ENCODE measurements at places on chromosomes 13 and 19. TPM values are rescaled to one million over a fixed set of nuclear protein-coding genes. Genes with fewer than 3 reads are reported as not detected.
A peak's percentile ranks its signal among the peaks of the same experiment; 100 is the strongest.

MAST1 gene
- total RNA-seq, result 0.13 TPM

CYP4F8 gene
- total RNA-seq, result not detected

MBD3L2 gene
- total RNA-seq, result not detected

CPT1C gene
- 24.7 TPM for total RNA-seq

CGB2 gene
- total RNA-seq, result not detected

GRCh38 chr13:64819081-64819480, 2411.1 kb downstream of the PCDH9 start:
- H3K27me3 ChIP-seq, result no peaks in the 10 kb centered on the region
- no peak overlapping the region for H3K4me3 ChIP-seq
- H3K36me3 ChIP-seq, result no peaks in the 10 kb centered on the region
- DNase-seq, result peak; percentile 20
- H3K4me1 ChIP-seq, result peaks cover 3% of the 10 kb centered on the region
- H3K27ac ChIP-seq, result no peak overlapping the region

GRCh38 chr13:56755181-56755935, 385.4 kb upstream of the PRR20A start:
- H3K27me3 ChIP-seq, result no peaks in the 10 kb centered on the region
- peak overlapping the region; percentile 7 for H3K27ac ChIP-seq
- peaks cover 4% of the 10 kb centered on the region for H3K4me1 ChIP-seq
- peak; percentile 84 for DNase-seq
- H3K36me3 ChIP-seq, result no peaks in the 10 kb centered on the region

GRCh38 chr13:27650312-27650711, 28.6 kb downstream of the POLR1D start:
- H3K36me3 ChIP-seq, result peaks cover 7% of the 10 kb centered on the region
- H3K27me3 ChIP-seq, result no peaks in the 10 kb centered on the region
- DNase-seq, result no peak

DNA sequence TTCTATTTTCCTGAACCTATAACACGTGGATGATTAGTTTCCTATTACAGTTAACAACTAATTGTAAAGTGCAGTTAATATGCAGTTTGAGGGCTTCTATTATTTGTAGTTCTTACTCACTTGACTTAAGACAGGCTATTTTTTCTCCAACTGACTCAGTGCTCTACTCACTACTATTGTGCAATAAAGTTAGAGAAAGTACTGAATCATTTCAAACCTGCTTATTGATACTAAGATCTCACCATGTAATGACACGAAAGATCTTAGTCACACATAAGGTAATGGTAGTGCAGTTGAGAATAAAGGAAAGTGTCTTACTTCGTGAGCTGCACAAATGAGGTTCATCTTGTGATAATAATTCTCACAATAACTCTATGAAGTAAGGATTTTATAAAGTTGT, 22.8 kb upstream of the ITM2B start:
- no peaks in the 10 kb centered on the region for H3K4me1 ChIP-seq
- H3K4me3 ChIP-seq, result no peak overlapping the region
- H3K27me3 ChIP-seq, result no peaks in the 10 kb centered on the region
- H3K27ac ChIP-seq, result no peak overlapping the region
- no peak for DNase-seq

DNA sequence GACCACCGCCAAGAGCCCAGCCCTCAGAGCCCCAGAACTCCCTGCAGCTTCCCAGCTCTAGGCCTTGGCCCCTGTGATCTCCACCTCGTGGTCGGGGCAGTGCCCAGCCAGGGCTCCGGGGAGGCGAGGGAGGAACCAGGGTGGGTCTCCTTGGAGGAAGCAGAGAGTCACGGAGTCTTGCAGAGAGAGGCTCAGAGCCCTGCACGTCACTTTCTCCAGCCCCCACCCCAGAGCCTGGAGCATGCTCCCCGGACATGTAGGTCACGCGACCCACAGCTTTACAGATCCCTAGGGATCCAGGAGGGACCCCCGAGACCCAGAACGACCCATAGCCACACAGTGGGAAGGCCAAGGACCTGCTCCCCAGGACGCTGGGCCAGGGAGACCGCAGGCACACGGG, 11.9 kb downstream of the GADD45B start:
- H3K36me3 ChIP-seq, result no peaks in the 10 kb centered on the region
- no peak for DNase-seq
- peaks cover 18% of the 10 kb centered on the region for H3K4me1 ChIP-seq
- no peaks in the 10 kb centered on the region for H3K27me3 ChIP-seq

GRCh38 chr19:35519291-35519690, 5.8 kb upstream of the DMKN start:
- no peak for DNase-seq
- no peaks in the 10 kb centered on the region for H3K4me1 ChIP-seq
- no peak overlapping the region for H3K4me3 ChIP-seq
- H3K27me3 ChIP-seq, result peaks cover 6% of the 10 kb centered on the region
- no peak overlapping the region for H3K27ac ChIP-seq
- H3K36me3 ChIP-seq, result no peaks in the 10 kb centered on the region

DNA sequence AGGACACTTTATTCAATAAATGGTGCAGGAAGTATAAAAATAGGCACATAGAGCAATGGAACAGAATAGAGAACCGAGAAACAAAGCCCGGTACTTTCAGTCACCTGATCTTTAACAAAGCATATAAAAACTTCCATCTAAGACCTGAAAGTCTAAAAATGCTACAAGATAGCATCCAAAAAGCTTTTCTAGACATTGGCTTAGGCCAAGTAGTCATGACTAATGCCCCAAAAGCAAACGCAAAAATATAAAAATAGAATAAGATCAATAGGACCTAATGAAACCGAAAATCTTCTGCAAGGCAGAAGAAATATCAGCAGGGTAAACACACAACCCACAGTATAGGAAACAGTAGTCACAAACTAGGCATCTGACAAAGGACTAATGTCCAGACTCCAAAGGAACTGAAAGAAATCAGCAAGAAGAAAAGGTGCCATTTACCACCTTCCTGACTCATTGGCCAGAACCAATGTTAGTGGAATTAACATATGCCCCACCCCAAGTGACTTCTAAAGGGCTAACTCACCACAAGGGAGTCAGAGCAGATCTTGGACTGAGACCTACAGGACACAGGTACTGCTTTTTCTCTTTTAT, 40.8 kb upstream of the CEACAM21 start:
- no peak overlapping the region for H3K4me3 ChIP-seq
- H3K27ac ChIP-seq, result no peak overlapping the region
- H3K4me1 ChIP-seq, result peaks cover 25% of the 10 kb centered on the region
- peaks cover 24% of the 10 kb centered on the region for H3K27me3 ChIP-seq
- peak; percentile 11 for DNase-seq

DNA sequence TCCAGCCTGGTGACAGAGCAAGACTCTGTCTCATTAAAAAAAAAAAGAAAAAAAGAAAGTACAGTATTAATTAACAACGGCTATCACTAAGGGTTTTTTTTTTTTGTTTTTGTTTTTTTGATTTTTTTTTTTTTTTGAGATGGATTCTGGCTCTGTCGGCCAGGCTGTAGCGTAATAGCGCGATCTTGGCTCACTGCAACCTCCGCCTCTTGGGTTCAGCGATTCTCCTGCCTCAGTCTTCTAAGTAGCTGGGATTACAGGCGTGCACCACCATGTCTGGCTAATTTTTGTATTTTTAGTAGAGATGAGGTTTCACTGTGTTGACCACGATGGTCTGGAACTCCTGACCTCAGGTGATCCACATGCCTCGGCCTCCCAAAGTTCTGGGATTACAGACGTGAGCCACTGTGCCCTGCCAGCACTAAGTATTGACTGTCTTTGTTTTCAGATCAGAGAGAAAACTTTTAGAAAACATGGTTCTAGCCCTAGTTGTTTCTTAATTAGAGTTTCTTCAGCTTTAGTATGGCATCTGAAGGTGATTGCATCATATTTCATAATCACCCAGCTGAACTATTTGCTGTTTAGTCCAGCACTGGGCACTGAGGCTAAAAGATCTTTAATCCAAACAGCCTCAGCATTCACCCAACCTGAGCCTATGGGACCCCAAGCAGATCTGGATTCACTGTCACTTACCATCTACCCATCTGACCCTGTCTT, 2.7 kb upstream of the GATAD2A start:
- H3K4me3 ChIP-seq, result no peak overlapping the region
- H3K27me3 ChIP-seq, result no peaks in the 10 kb centered on the region
- H3K36me3 ChIP-seq, result no peaks in the 10 kb centered on the region
- peaks cover 19% of the 10 kb centered on the region for H3K4me1 ChIP-seq

- H3K36me3 ChIP-seq, result no peaks in the 10 kb centered on the region
- no peak for DNase-seq
- H3K27ac ChIP-seq, result no peak overlapping the region
- H3K27me3 ChIP-seq, result no peaks in the 10 kb centered on the region
- no peaks in the 10 kb centered on the region for H3K4me1 ChIP-seq
These were observed 24.6 kb downstream of the CYP4F22 start for GRCh38 chr19:15532779-15533521.

DNA sequence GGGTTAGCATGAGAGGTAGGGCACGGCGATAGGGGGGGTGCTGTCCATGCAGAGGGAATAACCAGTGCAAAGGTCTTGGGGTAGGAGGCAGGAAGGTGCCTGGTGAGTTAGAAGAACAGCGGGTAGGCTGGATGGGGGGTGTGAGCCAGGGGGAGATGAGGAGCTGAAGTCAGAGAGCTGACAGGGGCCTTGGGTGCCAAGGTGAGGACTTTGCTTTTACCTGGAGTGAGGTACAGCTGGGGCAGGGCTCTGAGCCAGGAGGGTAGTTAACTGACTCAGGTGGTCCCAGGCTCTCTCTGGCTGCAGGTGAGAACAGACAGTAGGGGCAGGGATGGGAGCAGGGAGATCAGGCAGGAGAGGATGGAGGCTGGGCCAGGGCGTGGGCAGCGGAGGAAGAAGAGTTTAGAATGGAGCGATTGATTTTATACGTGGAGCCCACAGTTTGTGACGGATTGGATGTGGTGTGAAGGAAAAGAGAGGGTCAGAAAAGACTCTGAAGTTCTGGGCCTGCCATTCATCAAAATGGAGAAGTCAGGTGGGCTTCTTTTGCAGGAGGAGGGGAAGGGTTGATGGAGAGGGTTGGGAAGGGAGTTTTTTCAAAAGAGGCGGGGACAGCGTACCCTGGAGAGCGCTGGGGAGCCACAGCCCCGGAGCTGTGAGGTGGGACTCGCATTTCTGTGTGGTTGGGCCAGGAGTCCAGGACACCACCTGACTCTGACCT, 1.2 kb upstream of the GRAMD1A start:
- no peaks in the 10 kb centered on the region for H3K36me3 ChIP-seq
- no peak overlapping the region for H3K4me3 ChIP-seq
- H3K27me3 ChIP-seq, result no peaks in the 10 kb centered on the region
- H3K27ac ChIP-seq, result peak overlapping the region; percentile 89
- DNase-seq, result no peak
- H3K4me1 ChIP-seq, result peaks cover 71% of the 10 kb centered on the region

DNA sequence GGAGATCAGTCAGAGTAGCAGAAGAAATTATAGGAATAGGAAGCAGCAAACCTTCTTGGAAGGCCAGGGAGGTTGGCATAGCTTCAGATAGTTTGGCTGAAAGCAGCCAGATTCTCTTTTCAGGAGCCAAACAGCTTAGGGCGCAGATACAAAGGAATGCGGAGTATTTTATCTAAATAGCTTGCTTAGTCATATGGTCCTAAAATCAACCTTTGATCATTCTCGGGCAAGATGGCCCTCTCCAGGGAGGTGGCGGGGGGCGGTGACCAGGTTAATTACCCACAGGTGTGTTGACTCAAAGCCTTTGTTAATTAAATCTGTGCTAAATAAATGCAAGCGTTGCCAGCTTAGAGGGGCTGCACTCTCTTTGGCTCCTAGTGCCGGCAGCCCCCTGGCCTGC, 12.5 kb upstream of the NCR1 start:
- no peaks in the 10 kb centered on the region for H3K27me3 ChIP-seq
- H3K4me1 ChIP-seq, result no peaks in the 10 kb centered on the region
- no peaks in the 10 kb centered on the region for H3K36me3 ChIP-seq
- no peak overlapping the region for H3K4me3 ChIP-seq

DNA sequence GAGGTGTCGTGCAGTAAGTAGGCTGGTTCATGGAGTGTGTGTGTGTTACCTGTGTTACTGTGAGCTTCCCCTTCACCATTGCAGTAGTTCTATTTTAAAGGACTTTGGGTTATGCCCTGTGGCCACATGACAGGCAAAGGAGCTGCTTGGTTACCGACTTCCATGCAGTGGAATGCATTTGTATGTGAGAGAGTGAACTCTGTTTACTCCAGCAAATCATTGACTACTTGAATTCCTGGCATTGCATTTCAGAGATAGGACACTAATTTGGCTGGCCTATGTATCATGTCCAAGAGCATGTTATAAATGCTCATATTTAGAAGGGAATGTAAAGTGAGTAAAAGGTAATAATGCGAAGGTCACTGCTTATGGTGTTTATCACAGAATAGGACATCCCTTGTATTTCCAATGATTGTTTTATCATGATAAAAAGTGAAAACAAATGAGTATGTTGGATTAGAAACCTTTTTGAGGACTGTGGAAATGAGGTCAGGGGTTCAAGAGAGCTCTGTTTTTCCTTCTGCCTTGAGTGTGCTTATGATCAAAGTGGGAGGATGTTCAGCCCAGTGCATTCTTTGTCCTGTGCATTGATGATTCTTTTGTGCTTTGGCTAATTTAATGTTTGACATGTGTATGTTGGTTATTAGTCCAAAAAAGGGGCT, 156.5 kb downstream of the LMO7 start:
- DNase-seq, result no peak
- no peaks in the 10 kb centered on the region for H3K36me3 ChIP-seq
- no peak overlapping the region for H3K4me3 ChIP-seq

DNA sequence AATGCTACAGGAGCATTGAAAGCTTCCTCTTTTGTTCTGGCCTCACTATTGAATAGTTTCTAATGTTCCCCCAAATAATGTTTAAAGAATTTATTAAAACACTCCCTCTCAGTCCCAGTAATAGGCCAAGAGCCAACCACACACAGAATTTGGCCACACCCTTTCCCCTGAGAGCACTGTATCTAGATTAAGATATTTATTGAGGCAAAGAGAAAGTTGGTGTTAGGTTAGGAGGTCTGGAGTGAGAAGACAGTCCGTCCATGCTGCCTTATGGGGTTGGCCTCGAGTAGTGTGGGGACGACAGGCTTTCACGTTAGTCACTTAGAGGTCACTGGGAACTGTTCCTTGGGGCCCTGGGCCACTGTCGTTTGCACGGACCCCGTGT, 122.9 kb upstream of the RNF113B start:
- no peaks in the 10 kb centered on the region for H3K4me1 ChIP-seq
- H3K4me3 ChIP-seq, result no peak overlapping the region
- H3K36me3 ChIP-seq, result no peaks in the 10 kb centered on the region
- no peak for DNase-seq

Data from endothelial cell of umbilical vein (primary cell).